ENCODE measurements at places on chromosomes 4 and X.

- no peak for DNase-seq
Measured at GRCh38 chrX:46676399-46677356, 82.2 kb downstream of the SLC9A7 start.

- no peak for DNase-seq
Measured at GRCh38 chrX:45381841-45382240, 181.2 kb upstream of the DIPK2B start.

GRCh38 chr4:38366456-38366855, 297.5 kb upstream of the KLF3 start:
- DNase-seq: no peak

GRCh38 chrX:22758807-22759481, 240.8 kb upstream of the DDX53 start:
- DNase-seq: no peak

DNA sequence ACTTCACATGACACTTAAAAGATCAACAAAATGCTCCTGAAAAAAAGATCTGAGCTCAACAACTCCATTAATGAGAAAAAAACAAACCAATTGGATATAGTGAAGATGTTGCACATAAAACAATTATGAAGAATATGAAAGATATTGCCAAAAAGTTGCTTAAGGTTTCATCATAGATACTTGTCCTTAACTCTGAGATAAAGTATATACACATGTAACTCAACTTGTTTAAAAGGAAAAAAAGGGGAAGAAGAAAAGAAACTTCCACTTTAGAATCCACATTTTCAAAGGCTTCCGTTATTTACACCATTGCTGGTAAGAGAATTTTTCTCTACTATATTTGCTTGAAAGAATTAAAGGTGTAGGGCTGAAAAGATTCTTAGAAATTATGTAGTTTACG, 2.7 kb downstream of the AFAP1 start:
- no peak for DNase-seq

DNA sequence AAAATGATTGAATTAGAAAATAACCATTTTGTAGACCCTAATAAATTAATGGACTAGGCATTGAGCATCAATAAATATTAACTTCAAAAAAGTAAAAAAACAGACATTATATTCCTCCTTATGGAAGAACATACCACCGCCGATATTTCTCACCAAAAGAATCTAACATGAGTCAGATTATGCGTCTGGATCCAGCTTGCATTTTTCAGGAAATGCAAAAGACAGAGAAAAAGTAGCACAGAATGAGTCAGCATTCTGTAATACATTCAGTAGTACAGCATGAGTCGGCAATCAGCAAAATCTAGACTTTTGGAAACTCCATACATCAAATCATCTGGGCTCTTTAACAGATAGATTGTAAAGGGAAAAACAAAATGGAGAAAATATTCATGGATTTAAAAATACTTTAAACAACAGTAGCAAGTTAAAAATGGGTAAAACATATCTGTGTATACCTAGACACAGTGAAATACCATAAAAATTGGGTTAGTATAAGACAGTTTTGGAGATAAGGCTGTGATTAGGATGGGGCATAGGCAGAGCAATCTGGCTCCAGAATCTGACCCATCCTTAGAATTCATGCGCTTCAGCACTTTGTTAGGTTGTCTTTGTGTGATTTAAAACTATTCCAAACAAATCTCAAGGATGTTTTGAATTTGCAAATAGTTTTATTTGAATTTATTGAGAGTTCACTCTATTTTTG, 633.0 kb upstream of the FAM241A start:
- no peak for DNase-seq

GRCh38 chr4:85106805-85107336, 140.4 kb upstream of the WDFY3 start:
- no peak for DNase-seq

DNA sequence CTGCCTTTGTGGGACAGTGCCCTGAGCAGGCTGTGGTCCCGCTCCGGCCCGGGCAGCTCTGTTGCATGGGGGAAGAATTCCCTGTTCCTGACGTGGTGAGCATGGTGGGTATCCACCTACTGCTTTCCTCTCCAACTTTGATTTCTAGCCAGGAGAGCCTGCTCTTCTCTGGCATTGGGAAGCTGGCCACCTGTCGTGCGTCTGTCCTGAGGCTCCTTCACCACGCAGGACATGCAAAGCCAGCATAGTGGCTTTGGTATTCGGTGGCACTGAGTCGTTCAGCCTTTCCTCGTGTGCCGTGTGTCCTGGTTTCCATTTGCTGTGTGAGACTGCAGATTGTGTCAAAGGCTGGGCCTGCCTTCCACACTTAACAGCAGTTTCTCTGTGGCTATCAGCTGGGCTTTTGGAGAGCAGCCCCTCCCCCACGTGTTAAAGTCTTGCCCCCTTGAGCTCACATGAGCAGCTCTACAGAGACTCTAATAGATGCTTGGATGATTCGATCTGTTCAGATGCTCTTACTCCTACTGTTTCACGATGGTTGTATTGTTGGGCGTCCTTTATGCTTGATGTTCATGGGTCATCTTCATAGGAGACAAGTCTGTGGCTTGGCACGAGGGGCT, 46.3 kb upstream of the CLCN4 start:
- DNase-seq: no peak

GRCh38 chr4:35358001-35358584, 886.2 kb downstream of the ARAP2 start:
- no peak for DNase-seq

DNA sequence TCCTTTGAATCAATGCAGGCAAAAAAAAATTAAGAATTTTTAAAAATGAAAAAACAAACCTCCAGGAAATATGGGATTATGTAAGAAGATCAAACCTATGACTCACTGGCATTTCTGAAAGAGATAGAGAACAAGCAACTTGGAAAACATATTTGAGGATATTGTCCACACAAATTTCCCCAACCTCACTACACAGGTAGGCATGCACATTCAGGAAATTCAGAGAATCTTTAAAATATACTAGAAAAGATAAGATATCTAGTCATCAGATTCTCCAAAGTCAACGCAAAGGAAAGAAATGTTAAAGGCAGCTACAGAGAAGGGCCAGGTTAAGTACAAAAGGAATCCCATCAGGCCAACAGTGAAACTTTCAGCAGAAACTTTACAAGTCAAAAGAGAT, 85.6 kb downstream of the ANTXR2 start:
- no peak for DNase-seq

DNA sequence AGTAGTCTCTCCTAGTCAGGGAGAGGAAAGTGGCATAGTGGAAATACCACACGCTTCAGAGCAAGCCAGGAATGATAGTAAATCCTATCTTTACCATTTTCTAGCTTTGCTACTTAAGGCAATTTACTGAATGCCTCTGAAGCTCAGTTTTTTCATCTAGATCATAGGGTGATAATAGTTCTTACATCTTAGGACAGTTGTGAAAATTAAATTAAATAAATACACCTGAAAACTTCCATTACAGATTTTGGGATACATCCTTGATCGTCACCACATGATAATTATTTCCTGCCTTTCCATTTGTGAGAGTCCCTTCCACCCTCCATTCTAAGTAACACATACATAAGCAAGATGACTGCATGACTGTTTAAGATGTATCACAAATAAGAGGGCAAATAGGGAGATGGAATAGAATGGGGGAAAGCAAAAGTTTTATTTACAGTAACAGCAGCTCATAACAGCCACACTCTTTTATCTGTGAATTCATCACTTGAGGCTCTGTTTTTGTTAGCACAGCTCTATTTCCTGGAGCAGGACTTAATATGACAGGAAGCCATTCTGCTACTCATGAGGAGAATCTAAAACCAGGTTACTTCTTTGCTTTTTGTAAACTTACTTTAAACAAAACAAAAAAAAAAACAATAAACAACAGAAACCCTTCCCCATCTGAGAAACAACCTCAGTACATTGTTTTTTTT, 13.4 kb downstream of the P2RY10 start:
- no peak for DNase-seq

- no peak for DNase-seq
Measured at GRCh38 chr4:42144028-42144427, 8.4 kb downstream of the BEND4 start.

DNA sequence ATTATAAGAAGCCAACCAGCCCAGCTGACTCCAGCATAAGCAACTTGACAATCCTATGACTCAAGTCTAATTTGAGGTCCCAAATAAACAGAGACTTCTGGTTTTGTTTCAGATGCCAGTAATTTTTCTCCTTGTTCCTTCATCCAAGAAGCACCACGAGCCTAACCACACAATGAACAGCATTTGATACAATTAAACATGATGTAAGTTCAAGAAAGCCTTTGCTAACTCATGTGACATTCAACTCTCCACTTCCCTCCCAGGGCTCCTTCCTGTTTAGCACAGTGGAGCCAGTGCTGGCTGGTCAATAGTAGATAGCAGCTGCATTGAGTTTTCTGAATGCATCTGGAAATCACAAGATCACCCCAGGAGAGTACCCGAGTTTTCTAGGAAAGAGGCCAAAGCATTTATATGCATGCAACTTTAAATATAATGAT, 206.3 kb downstream of the ARHGAP24 start:
- DNase-seq: no peak

- no peak for DNase-seq
Measured at GRCh38 chr4:177489471-177490246, 47.4 kb upstream of the AGA start.

GRCh38 chr4:23278845-23279244, 586.1 kb downstream of the GBA3 start:
- no peak for DNase-seq

DNA sequence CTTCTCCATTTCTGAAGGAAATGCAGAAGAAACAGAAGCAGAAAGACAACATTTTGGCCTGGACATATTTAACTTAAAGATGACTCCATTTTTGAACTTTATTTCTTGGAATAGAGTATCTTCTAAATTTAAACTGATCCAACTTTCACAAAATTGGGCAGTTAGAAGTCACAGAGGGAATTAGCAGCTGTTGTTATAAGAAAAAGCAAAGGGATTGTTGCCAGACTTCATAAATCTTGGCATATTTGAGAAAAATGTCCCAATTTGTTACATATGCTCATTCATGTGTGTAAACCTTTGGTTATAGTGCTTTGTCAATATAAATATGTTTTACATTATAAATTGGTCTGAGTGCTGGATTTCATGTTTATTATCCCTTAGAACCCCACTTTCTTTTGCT, 3.4 kb downstream of the GLUD2 start:
- DNase-seq: no peak

DNA sequence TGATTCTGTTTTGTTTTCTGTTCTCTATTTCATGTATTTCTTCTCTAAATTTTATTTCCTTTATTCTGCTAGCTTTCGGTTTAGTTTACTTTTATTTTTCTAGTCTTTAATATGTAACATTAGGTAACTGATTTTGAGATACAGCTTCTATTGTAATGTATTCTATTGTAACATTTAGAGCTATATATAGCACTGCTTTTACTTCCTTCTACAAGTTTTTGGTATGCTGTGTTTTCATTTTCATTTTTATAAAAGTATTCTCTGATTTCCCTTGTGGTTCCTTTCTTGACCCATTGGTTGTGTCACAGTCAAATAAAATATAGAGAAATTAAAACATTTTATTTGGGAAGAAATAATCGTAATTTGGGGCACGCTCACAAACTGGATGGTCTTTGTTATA, 13.9 kb upstream of the CT47A1 start:
- no peak for DNase-seq

- DNase-seq: no peak
Measured at GRCh38 chr4:48051078-48051477, 34.5 kb downstream of the NIPAL1 start.

GRCh38 chrX:149908308-149908707, 21.1 kb upstream of the HSFX4 start:
- DNase-seq: no peak

DNA sequence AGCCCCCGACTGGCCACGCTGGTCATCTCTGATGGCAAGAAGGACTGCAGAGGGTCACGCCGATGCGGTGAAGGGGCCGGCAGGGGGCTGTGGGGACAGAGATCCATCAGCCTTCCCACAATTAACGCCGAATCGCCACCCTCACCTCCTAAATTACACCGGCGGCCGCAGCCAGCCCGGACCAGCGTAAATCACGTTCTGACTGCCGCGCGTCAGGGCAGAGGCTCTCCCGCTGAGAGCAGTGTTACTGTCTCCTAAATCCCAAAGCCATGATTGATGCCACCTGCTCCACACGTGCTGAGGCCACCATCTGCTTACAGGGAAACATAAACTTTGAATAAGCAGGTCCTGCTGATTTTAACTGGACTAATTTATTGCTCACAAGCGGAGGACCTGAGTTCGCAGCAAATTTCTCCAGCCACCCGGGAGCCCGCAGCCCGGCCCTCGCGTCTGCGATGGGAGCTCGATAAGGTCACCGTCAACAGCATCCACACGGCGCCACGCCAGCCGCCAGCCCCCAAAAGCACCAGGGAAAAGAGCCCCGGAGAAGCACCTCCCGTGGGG, 127.3 kb upstream of the NKX1-1 start:
- no peak for DNase-seq

DNA sequence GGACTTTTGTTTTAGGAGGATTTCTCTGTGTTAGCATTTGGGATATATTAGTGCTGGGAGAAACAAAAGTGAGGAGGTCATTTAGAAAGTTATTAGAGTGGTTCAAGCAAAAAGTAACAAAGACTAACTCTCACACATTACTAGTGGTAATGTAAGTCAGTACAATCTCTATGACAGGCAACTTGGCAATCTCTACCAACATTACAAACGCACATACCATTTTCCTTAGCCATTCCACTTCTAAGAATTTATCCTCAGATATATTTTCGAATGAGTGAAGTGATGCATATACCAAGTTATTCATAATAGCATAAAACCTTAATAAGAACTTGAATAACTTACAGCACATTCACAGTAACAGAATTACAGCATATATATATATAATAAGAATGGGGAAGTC, 146.2 kb downstream of the PRSS12 start:
- DNase-seq: no peak

- no peak for DNase-seq
Measured at GRCh38 chr4:4202510-4202909, 24.2 kb downstream of the OTOP1 start.

DNA sequence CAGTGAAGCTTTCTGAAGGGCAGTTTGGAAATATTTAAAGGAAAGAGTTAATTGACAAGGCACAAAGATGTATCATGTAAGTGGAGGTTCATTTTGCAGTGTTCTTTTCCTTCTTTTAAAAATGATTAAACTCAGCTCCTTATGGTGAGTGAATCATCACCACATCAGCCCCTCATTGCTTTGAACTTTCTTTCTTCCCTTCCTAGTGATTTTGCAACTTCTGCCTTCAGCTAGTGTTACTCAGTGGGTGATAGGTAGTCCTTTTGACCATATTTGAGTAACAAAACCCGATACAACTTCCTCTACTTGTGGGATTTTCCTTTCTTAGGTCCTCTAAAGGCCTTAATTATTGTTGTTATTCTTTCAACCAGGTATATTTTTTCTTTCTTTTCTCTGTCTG, 8.2 kb downstream of the ZCCHC4 start:
- DNase-seq: no peak

DNA sequence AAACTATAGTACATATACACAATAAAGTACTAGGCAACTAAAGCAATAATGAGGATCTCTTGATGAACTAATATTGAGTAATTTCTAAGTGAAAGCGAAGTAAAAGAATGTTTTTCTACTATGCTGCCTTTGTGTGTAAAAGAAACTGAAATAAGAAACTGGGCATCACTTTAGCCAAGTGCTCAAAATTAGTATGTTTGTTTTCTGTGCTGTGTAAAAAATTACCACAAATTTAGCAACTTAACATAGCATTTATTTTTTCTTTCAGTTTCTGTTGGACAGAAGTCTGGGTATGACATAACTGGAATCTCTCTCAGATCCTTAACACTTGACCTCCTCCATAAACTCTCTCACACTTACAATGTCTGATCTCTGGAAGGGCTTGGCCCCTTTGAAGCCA, 687.1 kb upstream of the MAGEB2 start:
- no peak for DNase-seq

All from amygdala (tissue), 56 donors.